WERI-Rb-1 (cell line): ENCODE measurements at places on chromosomes 12 and 14.

DNA sequence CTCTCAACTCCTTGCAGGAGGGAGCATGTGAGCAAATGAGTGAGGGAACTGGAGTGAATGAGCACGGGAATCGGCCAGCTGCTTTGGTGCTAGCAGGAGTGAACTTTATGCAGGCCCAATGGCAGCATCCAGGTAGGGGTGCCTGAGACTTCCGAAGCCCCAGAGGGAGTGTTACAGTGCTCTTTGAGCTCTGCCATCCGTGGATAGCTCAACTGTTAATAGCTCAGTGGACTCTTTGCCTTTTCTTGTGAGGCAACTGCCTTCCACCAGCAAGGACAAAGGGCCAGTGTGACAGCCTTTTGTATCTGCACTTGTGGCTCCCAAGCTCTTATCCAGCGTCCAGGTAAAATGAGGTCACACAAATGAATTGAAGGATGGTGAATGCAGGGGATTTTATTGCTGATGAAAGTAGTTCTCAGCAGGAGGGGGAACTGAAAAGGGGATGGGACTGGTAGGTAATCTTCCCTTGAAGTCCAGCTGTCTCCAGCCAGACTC, 12.9 kb downstream of the CREBL2 start:
- no peak for DNase-seq

GRCh38 chr14:52060080-52060479, 8.8 kb downstream of the NID2 start:
- no peak for DNase-seq

DNA sequence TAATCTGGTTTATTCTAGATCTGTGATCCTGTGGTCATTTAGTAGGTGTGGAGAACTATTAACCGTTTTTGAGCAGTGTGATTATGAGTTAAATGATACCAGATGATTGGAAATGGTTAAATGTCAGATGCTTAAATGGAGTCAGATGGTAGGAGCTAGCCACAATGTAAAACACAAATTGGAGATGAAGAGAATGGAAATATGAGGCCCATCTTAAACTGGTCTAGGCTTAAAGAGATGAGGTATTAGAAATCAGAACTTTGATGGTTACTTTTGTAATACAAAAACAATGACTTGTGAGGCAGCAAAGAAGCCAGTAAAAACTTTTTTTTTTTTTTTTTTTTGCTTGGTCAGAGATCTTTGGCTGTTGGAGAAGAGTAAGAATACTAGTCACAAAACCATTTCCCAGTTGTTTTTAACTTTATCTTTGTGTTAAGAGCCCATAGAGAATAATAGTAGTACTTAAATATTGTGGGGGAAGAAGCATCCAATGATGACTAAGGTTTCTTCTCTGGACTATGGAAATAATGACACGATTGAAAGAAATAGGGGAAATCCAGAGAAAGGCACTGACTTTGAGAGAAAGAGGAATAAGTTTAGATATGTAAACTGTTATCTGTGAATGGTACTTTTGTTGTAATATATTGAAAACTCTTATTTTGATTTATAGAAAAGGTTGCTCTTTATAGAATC, 95.9 kb downstream of the WNK1 start:
- DNase-seq, result no peak

GRCh38 chr14:74978416-74978947, 23.1 kb upstream of the PGF start:
- DNase-seq, result no peak

DNA sequence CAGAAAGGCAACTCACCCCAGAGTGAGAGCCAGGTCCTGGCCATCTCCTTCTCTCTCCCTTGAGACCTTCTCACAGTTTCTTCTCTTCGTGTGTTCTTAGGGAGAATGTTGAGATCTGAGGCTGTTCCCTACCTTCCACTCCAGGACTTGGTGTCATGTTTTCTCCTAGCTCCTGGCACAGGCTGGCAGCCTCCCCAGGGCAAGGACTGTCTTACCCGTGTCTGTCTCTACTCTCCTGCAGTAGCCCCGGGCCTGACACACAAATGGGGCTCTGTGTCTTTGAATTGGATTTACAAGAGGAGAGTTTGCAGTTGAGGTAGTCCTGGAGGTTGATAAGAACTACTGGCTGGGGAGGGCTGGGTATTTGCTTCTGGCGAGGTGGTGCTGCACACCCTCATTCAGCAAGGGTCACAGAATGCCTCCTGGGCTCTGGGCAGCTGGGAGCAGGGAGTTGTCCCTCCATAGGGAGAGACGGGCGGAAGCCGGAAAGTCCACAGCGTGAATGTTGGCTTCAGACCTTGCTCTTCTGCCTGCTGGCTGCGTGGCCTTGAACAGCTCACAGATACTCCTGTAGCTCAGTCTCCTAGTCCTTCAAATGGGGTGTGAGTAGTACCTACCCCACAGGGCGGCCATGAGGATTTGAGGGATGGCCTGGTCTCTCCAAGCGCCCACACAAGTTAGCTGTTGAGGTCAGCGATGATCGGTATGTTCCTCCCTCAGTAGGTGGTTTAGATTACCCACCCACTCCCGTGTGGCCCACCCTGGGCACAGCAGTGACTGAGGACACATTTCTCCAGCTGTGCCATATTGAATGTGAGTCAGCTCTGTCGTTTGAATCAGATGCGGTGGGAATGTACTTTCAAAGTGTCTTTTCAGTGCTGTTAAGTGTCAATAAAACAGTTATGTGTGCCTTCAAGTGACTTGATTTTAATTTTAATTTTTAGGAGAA, 10.2 kb downstream of the EP400 start:
- DNase-seq, result no peak

GRCh38 chr14:102513899-102514772, 4.6 kb upstream of the ANKRD9 start:
- no peak for DNase-seq

DNA sequence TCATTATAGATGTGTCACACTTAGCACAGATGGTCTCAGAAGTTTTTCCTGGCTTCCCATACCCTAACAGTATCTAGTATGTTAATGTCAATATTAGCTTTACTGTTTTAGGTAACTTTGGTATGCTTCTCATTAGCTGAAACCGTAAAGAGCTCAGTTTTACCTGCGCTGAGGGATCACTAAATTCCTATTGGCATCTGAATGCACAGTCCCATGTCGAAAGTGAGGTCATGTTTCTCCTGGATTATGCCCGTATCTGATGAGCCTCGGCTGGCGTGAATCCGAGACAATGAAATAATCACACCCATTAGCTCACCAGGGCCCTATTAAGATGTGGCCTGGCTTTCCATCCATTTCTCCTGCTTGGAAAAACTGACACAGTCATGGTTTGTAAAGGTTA, 418.2 kb downstream of the ZFP36L1 start:
- DNase-seq, result peak; percentile 21

- no peak for DNase-seq
These were observed 373.7 kb downstream of the CCDC91 start for GRCh38 chr12:28563936-28564335.

DNA sequence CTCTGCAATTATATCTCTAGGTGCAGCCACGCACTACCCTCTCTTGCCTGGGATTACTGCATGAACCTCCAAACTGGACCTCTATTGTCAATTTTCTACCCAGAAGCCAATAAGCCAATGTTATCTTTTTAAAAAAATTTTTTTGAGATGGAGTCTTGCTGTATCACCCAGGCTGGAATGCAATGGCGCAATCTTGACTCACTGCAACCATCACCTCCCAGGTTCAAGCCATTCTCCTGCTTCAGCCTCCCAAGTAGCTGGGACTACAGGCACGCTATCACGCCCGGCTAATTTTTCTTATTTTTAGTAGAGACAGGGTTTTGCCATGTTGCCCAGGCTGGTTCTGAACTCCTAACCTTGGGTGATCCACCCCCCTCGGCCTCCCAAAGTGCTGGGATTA, 11.2 kb upstream of the PXN start:
- no peak for DNase-seq
